ENCODE measurements at places on chromosomes 7 and 10. TPM values are rescaled to one million over a fixed set of nuclear protein-coding genes. Genes with fewer than 3 reads are reported as not detected.

- peaks cover 2% of the 10 kb centered on the region for H3K27me3 ChIP-seq
- H3K4me1 ChIP-seq: no peaks in the 10 kb centered on the region
- no peak for DNase-seq
Observed at GRCh38 chr7:78765943-78766729, 687.3 kb downstream of the MAGI2 start.

GRCh38 chr7:104979167-104979841, 34.7 kb upstream of the KMT2E start:
- no peak for DNase-seq
- peaks cover 3% of the 10 kb centered on the region for H3K36me3 ChIP-seq
- H3K27me3 ChIP-seq: no peaks in the 10 kb centered on the region
- H3K4me3 ChIP-seq: no peak overlapping the region
- H3K4me1 ChIP-seq: peaks cover 32% of the 10 kb centered on the region

DNA sequence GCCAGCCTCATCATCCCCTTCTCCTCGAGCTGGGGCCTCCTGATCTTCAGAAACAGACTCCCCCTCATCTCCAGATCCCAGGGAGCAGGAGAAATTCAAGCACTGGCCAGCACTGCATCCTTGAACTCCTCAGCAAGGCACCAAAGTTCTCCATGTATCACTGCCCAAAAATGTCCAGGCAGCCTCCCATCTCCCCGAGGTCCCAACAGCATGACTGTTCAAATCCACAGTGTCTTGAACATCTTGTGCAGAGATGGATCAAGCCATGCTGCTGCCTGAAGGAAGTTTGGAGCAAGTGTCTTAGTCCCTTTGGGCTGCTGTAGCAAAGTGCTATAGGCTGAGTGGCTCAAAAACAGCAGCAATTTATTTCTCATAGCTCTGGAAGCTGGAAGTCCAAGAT, 115.5 kb upstream of the GALNT17 start:
- no peaks in the 10 kb centered on the region for H3K27me3 ChIP-seq
- H3K27ac ChIP-seq: no peak overlapping the region
- DNase-seq: no peak
- H3K4me3 ChIP-seq: no peak overlapping the region
- no peaks in the 10 kb centered on the region for H3K4me1 ChIP-seq

- peaks cover 6% of the 10 kb centered on the region for H3K27me3 ChIP-seq
- no peak overlapping the region for H3K27ac ChIP-seq
- no peak overlapping the region for H3K4me3 ChIP-seq
- H3K4me1 ChIP-seq: no peaks in the 10 kb centered on the region
- DNase-seq: no peak
Observed at GRCh38 chr7:108374899-108375298, 81.3 kb downstream of the NRCAM start.

DNA sequence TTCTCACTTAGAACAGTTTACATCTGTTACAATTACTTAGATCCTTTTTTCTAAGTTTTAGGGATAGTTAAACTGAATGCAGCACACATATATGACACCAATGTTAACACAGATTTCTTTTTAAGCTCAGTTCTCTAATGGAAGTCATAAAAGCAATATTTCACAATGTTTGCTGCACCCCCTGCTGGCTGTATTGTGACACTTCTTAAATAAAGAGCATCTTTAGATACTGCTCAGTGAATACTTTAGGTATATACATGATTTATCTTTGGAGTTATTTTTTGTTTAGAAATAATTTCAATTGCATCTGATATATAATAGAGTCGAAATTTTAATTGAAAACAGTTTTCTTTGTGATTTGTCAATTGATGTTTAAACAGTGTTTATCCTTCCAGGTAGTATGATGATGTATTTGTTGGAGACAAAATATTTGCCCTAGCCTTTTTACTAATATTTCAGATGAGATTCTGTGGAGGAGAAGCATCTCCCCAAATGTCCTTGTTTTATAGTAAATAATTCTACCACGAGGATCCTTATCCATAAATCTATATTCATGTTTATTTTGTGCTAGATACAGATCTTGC, 174.4 kb downstream of the ST7 start:
- H3K36me3 ChIP-seq: no peaks in the 10 kb centered on the region
- no peak overlapping the region for H3K4me3 ChIP-seq
- H3K4me1 ChIP-seq: peaks cover 3% of the 10 kb centered on the region
- peak; percentile 70 for DNase-seq
- H3K27ac ChIP-seq: no peak overlapping the region

GRCh38 chr7:157893535-157894044, 556.8 kb downstream of the DNAJB6 start:
- H3K36me3 ChIP-seq: no peaks in the 10 kb centered on the region
- no peak for DNase-seq
- H3K4me3 ChIP-seq: no peak overlapping the region
- H3K27ac ChIP-seq: no peak overlapping the region

Gene GPR158
- not detected for total RNA-seq

- peak overlapping the region; percentile 100 for H3K4me3 ChIP-seq
- peaks cover 36% of the 10 kb centered on the region for H3K4me1 ChIP-seq
- H3K27me3 ChIP-seq: no peaks in the 10 kb centered on the region
- H3K27ac ChIP-seq: peak overlapping the region; percentile 99
- peak; percentile 26 for DNase-seq
- H3K36me3 ChIP-seq: no peaks in the 10 kb centered on the region
Observed at GRCh38 chr7:112449353-112449752, 907 bp upstream of the IFRD1 start.

- peak overlapping the region; percentile 78 for H3K27ac ChIP-seq
- H3K4me1 ChIP-seq: peaks cover 35% of the 10 kb centered on the region
- H3K27me3 ChIP-seq: no peaks in the 10 kb centered on the region
- H3K36me3 ChIP-seq: no peaks in the 10 kb centered on the region
- no peak for DNase-seq
Observed at GRCh38 chr7:51121931-51122425, 194.6 kb downstream of the COBL start.

GRCh38 chr7:66272321-66272720, 67.2 kb downstream of the TPST1 start:
- H3K27ac ChIP-seq: no peak overlapping the region
- no peak for DNase-seq
- no peaks in the 10 kb centered on the region for H3K36me3 ChIP-seq
- no peaks in the 10 kb centered on the region for H3K4me1 ChIP-seq
- H3K4me3 ChIP-seq: no peak overlapping the region

DNA sequence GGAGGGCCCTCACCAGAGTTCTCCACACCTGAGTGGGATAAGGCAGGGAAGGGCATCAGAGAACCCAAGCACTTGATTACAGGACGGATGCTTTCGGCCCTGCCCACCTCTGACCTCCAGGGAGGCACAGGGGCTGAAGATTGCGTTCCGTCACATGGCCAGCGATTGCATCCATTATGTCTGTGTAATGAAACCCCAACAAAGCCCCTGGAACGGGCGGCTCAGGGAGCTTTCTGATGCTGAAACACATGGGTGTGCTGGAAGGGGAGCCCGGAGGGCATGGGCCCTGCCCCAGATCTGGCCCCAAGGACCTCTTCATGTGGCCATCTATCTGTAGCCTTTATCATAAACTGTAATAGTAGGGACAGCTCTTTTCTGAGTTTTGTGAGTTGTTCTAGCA, 117.2 kb downstream of the PTPN20 start:
- no peak overlapping the region for H3K27ac ChIP-seq
- H3K4me3 ChIP-seq: no peak overlapping the region
- H3K4me1 ChIP-seq: peaks cover 3% of the 10 kb centered on the region
- no peaks in the 10 kb centered on the region for H3K27me3 ChIP-seq
- H3K36me3 ChIP-seq: no peaks in the 10 kb centered on the region
- DNase-seq: peak; percentile 0

GRCh38 chr10:27470885-27471284, 33.2 kb upstream of the RAB18 start:
- no peak for DNase-seq
- peaks cover 5% of the 10 kb centered on the region for H3K4me1 ChIP-seq
- no peak overlapping the region for H3K4me3 ChIP-seq
- H3K36me3 ChIP-seq: no peaks in the 10 kb centered on the region

Gene CACNA2D1
- total RNA-seq: not detected

DNA sequence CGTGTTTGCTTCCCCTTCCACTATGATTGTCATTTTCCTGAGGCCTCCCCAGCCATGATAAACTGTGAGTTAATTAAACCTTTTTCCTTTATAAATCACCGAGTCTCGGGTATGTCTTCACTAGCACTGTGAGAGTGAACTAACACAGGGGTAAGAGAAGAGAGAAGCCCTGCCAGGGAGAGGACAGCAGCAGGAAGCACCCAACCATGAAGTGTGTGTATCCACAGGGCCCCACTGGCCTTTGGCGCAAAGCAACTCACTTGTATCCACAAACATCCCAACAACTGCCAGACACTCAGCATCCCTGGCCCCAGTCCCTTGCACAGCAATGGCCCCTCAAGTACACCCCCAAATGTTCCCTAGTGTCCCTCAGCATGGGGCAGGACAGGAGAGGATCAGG, 115.1 kb downstream of the MAD1L1 start:
- no peak overlapping the region for H3K4me3 ChIP-seq
- peaks cover 18% of the 10 kb centered on the region for H3K4me1 ChIP-seq
- peaks cover 3% of the 10 kb centered on the region for H3K36me3 ChIP-seq
- DNase-seq: no peak
- no peaks in the 10 kb centered on the region for H3K27me3 ChIP-seq
- H3K27ac ChIP-seq: no peak overlapping the region

GRCh38 chr10:29346296-29347001, 57.6 kb downstream of the LYZL1 start:
- H3K27me3 ChIP-seq: peaks cover 20% of the 10 kb centered on the region
- DNase-seq: no peak
- no peak overlapping the region for H3K4me3 ChIP-seq
- H3K27ac ChIP-seq: no peak overlapping the region
- peaks cover 3% of the 10 kb centered on the region for H3K4me1 ChIP-seq
- no peaks in the 10 kb centered on the region for H3K36me3 ChIP-seq

- H3K27me3 ChIP-seq: peaks cover 4% of the 10 kb centered on the region
- DNase-seq: no peak
- no peak overlapping the region for H3K4me3 ChIP-seq
- H3K27ac ChIP-seq: no peak overlapping the region
- H3K36me3 ChIP-seq: no peaks in the 10 kb centered on the region
Observed at GRCh38 chr7:145169908-145170307, 334.1 kb upstream of the TPK1 start.

DNA sequence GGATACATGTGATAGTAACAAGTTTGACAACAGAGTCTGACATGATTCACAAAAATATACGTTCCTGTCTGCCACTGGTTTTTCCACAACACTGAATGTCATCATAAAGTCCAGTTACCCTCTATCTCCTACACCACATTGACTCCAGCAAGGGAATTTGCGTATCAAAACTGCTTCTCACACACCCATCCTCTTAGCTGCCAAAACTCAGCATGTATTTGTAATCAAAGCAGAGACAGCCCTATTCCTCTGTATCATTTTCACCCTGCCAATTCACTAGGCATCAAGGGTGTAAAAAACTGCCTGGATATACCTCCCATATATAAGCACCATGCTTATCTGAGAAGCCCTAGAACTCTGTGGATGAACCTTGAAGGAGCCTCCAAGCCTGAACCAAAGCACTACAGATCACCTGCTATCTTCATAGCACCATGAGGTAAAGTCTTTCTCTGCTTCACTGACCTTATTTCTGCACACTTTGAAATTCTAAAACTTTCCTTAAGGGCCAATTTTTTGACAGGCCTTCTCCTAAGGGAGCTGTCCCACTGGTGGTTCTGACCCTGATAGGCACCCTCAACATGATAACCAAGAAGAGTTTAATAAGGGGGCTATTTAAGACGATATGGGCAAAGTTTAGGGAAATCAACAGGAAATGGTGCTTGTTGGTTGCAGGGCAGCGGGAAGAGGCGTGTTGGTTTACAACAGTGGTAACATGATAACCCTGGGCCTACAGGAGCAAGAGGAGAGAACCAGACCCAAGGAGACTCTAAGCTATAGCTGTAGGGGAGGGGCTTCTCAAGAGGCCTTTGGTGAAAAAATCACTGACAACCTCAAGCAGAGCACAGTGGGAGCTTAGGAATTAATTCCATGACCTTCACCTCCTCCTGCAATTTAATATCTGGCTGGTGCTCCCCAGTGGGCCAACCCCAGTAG, at the start of gene IFIT1B:
Gene IFIT1B (plus strand): TSS at position 352 of the 933 bp plus-strand sequence. CDS start 80 bp downstream, at position 432.
- peaks cover 4% of the 10 kb centered on the region for H3K27me3 ChIP-seq
- H3K27ac ChIP-seq: no peak within 1 kb of the TSS
- peaks cover under 1% of the 10 kb centered on the region for H3K4me1 ChIP-seq
- H3K36me3 ChIP-seq: no peaks in the 10 kb centered on the region
- H3K4me3 ChIP-seq: no peak within 1 kb of the TSS

Gene STOX1
- 1.1 TPM for total RNA-seq

GRCh38 chr10:104665174-104665573, 24.1 kb downstream of the SORCS3 start:
- H3K36me3 ChIP-seq: no peaks in the 10 kb centered on the region
- no peak overlapping the region for H3K4me3 ChIP-seq
- H3K4me1 ChIP-seq: no peaks in the 10 kb centered on the region
- peaks cover 4% of the 10 kb centered on the region for H3K27me3 ChIP-seq
- no peak overlapping the region for H3K27ac ChIP-seq

Gene SAP25
- total RNA-seq: 36.1 TPM

DNA sequence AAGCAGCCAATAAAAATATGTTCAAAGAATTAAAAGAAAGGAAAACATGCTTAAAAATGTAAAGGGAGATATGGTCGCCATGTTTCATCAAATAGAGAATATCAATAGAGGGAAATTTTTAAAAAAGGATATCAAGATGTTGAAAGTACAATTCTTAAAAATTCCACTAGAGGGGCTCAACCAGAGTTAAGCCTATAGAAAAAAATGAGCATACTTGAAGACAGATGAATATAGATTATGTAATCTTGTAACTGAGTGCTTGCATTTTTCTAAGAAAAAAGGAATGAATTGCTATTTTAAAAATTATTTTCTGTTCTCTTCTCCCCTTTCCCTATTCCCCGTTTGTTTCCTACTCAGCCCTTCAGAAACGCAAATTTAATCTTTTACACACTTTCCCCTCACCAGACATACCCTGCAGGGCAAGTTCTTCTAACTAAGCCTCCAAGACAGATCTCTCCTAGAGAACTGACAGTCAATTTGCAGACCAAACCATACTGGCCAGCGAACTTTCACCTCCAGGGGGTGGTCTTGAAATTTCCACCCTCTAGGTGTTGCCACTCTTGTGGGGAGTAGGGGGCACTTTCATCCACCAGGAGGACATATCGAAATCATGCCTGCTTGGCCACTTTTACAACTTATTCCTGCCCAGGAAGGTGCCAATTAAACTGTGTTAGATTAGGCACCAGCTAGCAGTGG, 67.7 kb downstream of the NSUN6 start:
- DNase-seq: no peak
- H3K27me3 ChIP-seq: no peaks in the 10 kb centered on the region

DNA sequence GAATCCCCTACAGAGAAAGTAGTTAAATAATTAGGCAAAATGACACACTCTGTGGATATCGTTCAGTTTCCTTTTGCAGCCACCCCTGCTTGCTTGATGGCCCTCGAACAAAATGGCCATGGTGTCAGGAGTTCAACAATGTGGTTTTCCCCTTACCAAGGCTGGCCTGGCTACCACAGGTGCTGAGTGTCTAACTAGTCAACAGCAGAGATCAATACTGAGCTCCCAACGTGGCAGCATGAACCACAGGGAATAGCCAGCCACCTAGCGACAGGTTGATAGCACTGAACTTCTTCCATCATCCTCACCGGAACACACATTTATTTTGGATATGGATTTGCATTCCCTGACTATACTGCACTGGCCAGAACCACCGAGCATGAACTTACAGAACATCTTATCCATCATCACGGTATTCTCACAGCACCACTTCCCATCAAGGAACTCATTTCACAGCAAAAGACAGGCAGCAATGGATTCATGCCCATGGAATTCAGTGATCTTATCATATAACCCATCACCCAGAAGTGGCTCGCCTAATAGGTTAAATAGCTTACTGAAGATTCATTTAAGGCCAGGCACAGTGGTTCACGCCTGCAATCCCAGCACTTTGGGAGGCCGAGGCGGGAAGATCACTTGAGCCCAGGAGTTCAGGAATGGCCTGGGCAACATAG, 6.3 kb downstream of the C10orf67 start:
- no peaks in the 10 kb centered on the region for H3K36me3 ChIP-seq
- no peaks in the 10 kb centered on the region for H3K27me3 ChIP-seq
- DNase-seq: no peak
- no peak overlapping the region for H3K4me3 ChIP-seq

Gene BEND7
- not detected for total RNA-seq

Gene ANKRD1
- not detected for total RNA-seq
